Activated CD4-positive, alpha-beta memory T cell treated with anti-CD3 and anti-CD28 coated beads, Interleukin-2, amount 10 ng/mL, durations not matched to agents 7 days and 5 days (primary cell): ENCODE measurements at places on chromosomes 4 and X. TPM values are rescaled to one million over a fixed set of nuclear protein-coding genes. Genes with fewer than 3 reads are reported as not detected.

The UCP1 gene
- not detected for total RNA-seq

The TMEM31 gene
- total RNA-seq, result not detected

The COQ2 gene
- 20.7 TPM for total RNA-seq

- no peaks in the 10 kb centered on the region for H3K4me1 ChIP-seq
- H3K27ac ChIP-seq, result no peak overlapping the region
- no peaks in the 10 kb centered on the region for H3K27me3 ChIP-seq
- no peak for DNase-seq
- H3K4me3 ChIP-seq, result no peak overlapping the region
- H3K36me3 ChIP-seq, result peaks cover 13% of the 10 kb centered on the region
Observed at GRCh38 chrX:48487362-48487798, 11.4 kb downstream of the FTSJ1 start.

GRCh38 chr4:180615746-180616145 is 1627.5 kb upstream of the TENM3 start:
- H3K27ac ChIP-seq, result no peak overlapping the region
- no peak overlapping the region for H3K4me3 ChIP-seq
- no peaks in the 10 kb centered on the region for H3K4me1 ChIP-seq
- no peak for DNase-seq
- H3K27me3 ChIP-seq, result no peaks in the 10 kb centered on the region
- no peaks in the 10 kb centered on the region for H3K36me3 ChIP-seq

DNA sequence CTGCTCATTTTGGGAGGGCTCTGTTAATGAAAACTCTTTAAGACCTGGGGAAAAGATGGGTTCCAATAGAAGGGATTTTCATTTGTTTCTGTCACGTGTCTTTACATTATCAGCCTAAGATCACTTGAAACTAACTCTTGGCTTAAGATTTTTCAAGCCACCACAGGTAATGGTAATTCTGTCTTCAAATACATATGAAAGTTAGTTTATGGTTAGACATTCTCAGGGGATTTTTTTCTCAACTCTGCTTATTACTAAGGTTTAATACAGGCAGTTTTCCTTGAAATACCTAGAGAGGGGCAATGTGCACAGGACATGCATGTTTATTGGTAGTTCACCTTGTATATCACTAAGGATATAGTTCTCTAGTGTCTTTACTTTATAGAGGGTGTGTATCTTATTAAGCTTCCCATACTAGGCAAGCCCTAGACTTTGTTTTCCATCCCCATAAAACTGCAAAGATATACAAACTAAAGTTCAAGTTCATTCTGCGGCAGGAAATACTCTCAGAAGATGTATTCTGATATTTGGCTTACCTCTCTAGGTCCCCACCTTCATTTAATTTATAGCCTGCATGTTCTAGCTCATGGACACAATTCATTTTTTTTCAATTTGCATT is 38.2 kb upstream of the MYOZ2 start:
- no peaks in the 10 kb centered on the region for H3K36me3 ChIP-seq
- H3K4me1 ChIP-seq, result peaks cover 2% of the 10 kb centered on the region
- no peak overlapping the region for H3K27ac ChIP-seq
- H3K27me3 ChIP-seq, result peaks cover 5% of the 10 kb centered on the region

DNA sequence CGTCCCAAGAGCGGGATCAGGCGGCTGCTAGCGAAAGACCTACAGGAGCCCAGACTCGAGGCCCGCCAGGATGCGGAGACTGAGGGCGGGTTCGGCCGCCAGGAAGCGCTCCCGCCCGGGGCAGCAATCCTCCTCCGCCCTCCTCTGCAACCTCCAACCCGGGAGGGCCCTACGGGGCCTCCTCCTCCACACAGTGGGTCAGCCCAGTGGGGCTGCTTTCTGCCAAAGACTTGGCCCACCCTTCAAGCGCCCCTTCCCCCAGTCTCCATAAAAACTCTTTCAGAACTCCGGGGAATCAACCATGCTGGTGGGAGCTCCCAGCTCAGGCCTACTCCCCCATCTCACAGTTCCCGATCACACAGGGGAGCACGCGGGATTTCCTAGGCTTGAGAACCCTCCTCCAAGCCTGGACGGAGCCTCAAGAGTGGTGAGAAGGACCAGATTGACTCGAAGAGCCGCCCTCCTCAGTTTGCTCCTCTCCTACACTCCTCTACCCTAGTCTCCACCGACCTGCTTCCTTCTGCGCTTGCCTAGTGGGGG is 77.5 kb downstream of the RLIM start:
- no peaks in the 10 kb centered on the region for H3K36me3 ChIP-seq
- H3K27ac ChIP-seq, result peak overlapping the region; percentile 80
- DNase-seq, result no peak
- no peaks in the 10 kb centered on the region for H3K27me3 ChIP-seq

GRCh38 chrX:70033348-70034051 is 16.2 kb downstream of the AWAT2 start:
- H3K27me3 ChIP-seq, result no peaks in the 10 kb centered on the region
- H3K4me3 ChIP-seq, result no peak overlapping the region
- no peaks in the 10 kb centered on the region for H3K36me3 ChIP-seq
- no peak overlapping the region for H3K27ac ChIP-seq

DNA sequence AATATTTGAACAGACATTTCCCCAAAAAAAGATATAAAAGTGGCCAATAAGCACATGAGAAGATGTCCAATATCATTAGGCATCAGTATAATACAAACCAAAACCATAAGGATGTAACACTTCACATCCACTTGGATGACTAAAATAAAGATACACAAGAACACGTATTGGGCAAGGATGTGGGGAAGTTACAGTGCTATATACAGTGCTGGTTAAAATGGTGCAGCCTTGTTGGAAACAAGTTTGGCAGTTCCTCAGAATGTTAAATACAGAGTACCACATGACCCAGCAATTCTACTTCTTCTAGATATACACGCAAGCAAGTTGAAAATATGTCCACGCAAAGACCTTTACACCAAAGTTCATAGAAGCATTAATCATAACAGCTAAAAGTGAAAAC is 58.9 kb downstream of the HAUS3 start:
- no peak overlapping the region for H3K4me3 ChIP-seq
- no peaks in the 10 kb centered on the region for H3K4me1 ChIP-seq
- DNase-seq, result no peak
- H3K27ac ChIP-seq, result no peak overlapping the region
- H3K27me3 ChIP-seq, result no peaks in the 10 kb centered on the region
